NCI-H510A (cell line): ENCODE measurements at places on chromosomes 13 and 19.

- no peak for DNase-seq
These were observed 274.4 kb downstream of the KLF12 start for GRCh38 chr13:73859841-73860240.

DNA sequence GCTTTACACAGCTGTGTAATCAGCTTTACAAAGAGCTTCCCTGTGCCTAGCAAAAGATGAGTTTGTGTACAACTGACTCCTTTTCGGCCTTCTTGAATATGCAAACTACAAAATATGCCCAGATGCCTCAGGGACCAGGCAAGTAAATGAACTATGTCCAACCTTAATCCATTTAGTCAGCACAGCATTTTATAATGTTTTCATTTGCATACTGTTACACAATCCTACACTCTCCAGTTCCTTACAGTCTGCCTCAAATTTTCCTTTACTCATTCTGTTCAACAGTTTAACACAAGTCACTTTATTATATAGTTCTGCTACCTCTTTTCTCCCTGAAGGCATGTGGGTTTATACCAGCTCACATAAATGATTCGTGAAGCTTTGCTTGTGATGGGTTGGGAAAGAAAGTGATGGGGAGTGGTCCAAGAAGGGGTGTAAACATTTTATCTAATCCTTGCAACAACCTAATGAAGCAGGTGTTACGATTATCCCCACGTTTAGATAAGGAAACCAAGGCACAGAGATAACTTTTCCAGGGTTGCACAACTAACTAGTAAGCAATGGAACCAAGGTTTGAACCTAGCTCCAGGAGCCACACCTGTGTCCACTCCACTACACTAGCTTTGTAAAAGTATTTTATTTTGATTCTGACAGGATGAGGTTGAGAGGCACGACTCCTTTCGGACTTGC lies 3.3 kb upstream of the USP12 start:
- no peak for DNase-seq

GRCh38 chr19:7288977-7289376 lies 5.2 kb downstream of the INSR start:
- DNase-seq: no peak

- no peak for DNase-seq
These were observed 1339.4 kb downstream of the EFNB2 start for GRCh38 chr13:105196052-105196451.

- DNase-seq: no peak
These were observed 24.7 kb downstream of the URI1 start for GRCh38 chr19:29966588-29967249.

DNA sequence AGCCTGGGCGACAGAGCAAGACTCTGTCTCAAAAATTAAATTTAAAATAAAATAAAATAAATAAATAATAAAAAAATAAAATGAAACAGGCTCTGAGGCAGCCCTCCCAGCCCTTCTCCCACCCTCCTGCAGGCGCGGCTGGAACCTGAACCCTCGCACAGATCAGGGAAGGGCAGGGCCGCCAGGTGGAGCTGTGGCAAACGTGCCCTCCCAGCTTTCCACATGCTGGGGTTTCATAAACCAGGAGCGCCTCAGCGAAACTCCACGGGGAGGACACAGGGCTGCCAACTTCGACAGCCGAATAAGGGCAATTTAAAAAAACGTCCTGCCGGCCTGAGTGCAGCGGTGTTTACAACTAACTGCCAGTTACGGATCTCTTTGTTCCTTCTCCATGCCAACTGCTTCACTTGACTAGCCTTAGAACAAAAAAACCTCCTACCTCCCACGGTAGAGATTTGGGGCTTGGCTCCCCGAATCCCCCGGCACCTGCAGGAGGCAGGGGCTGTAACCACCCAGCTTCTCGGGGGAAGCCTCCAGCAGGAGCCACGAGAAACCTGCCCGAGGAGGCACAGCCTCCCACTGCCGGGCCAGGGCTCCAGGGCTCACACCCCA lies 15.9 kb downstream of the ZNF787 start:
- peak; percentile 31 for DNase-seq

GRCh38 chr19:32339988-32340874 lies 5.2 kb upstream of the ZNF507 start:
- DNase-seq: peak; percentile 7

GRCh38 chr13:45915686-45916439 lies 64.3 kb upstream of the SIAH3 start:
- no peak for DNase-seq

- DNase-seq: no peak
These were observed 9.2 kb downstream of the TMED1 start for GRCh38 chr19:10826846-10827245.

DNA sequence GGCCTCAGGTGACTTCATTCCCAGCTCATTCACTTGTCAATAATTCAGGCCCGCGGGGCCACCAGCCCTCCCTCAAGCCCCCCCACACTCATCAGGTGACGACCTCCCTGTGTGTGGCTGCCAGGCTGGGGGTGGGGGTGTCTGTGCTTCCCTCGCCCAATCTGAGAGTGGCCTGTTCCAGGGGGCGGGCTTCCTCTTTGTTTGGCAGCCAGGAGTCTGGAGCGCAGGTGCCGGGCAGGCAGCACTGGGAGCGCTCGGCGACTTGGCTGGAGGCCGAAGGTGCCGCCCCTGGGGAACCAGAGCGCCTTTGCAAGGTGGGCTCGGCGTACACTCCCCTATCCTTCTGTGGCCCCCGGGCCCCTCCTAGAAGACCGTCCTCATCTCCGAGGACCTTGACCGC lies 5.4 kb upstream of the ZNF98 start:
- DNase-seq: no peak

GRCh38 chr13:31209172-31209840 lies 9.5 kb downstream of the B3GLCT start:
- DNase-seq: peak; percentile 76

DNA sequence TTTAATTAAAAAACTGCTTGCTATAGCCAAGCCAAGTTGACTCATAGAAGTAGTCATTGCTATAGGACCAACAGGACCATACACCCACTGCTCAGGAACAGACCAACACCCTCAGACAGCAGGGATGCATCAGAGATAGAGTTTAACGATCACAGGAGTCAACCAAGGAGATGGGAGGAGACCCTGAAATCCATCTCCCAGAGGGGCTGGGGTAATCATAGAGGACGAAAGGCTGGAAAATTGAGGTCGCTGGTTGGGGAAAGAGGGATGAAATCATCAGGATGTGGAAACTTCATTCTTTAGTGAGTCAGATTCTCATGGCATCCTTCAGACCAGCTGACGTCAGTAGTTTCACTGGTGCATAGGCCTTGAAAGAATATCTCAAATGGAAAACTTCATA lies 160.4 kb upstream of the GPC6 start:
- DNase-seq: no peak

- no peak for DNase-seq
These were observed 369.4 kb downstream of the LIG4 start for GRCh38 chr13:107845911-107846310.

GRCh38 chr19:48194844-48195830 lies 24.7 kb downstream of the ZSWIM9 start:
- DNase-seq: no peak

DNA sequence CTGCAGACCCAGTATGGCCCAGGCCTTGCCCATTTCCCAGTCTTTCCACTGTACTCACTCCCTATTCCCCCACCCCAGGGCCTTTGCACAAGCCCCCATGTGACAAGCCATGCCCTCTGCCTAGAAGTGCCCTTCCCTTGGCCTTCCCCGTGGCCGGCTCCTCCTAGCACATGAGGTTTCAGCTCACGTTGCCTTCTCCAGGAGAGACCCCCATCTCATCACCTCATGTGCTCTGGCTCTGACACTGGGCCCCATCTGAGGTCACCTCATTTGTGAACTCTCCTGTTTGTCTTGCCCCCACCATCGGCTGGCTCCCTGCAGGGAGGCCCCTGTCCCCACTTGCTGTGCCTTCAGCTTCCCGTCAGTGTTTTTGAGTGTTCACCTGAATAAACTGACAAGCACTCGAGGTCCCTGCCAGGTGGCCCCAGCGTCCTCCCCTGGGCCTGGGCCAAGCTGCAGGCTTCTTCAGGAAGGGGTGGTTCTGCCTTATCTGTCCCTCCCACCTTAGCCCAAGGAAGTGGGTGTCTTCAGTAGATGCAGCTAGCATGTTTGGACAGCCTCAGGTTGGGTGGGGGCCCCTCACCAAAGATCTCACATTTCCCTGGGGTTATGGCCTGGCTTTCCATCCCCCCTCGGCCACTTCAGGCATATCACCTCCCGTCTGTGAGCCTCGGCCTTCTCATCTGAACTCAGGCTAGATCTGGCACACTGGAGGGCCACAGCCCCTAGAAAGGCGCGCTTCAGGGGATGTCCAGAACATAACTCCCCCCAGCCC lies 3.8 kb upstream of the SLC25A42 start:
- peak; percentile 76 for DNase-seq

DNA sequence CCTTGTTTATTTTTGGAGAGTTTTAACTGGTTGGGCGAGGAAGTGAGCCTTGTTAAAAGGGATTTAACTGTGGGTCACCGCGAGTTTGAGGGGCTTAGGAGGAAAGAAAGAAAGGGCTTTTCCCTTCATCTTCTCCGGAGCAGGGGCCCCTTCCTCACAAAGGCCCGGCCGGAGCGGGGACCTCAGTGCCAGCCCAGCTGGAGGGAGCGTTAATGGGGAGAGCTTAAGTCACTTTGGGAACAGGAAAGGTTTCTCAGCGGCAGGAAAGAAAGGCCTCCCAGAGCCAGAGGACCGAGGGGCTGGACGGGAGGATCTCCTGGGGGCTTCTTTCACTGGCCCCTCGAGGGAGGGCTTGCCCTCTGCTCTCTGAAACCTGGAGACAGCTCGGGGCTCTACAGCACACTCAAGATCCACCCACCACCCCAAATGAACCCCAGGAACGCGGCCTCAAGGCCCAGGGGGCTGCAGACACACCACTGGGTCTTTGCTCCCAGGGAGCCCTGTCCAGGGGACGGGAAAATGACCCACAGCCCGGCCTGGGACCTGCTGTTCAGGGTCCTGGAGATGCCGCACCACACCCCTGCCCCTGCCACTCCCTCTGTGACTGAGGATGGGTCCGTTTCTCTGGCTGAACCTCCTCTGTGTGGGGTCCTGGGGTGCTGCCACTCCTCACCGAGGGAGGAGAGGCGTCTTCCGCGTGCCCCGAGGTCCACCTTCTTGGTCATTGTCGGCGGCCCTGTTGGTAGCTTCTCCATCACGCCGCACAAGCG lies 128.3 kb downstream of the URI1 start:
- no peak for DNase-seq

DNA sequence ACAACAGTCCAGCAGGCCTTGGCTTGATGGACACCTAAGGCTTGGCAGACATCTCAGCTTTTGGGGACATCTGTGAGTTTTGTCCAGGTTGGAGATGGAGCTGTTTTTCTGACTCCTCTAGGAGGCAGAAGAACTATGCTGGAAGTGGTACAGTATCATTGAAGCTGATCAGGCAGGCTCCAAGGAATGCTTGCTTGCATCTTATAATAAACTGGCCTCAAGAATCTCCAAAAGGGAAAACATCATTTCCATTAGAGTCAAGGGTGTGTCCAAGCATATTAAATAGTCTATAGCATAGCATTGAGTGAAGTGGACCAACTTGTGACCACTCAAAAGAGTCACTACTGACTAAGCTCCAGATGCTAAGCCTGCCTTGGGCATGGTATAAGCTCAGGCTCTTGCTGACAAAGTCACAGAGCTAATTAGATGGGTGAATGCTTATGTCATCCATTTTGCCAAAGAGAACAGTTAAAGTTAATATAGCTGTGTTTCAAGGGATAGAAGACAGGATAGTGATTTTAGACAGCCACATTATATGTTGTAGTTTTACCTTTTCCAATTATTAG lies 216.0 kb downstream of the DNAJC15 start:
- no peak for DNase-seq

GRCh38 chr13:32940601-32941000 lies 75.6 kb upstream of the KL start:
- no peak for DNase-seq

DNA sequence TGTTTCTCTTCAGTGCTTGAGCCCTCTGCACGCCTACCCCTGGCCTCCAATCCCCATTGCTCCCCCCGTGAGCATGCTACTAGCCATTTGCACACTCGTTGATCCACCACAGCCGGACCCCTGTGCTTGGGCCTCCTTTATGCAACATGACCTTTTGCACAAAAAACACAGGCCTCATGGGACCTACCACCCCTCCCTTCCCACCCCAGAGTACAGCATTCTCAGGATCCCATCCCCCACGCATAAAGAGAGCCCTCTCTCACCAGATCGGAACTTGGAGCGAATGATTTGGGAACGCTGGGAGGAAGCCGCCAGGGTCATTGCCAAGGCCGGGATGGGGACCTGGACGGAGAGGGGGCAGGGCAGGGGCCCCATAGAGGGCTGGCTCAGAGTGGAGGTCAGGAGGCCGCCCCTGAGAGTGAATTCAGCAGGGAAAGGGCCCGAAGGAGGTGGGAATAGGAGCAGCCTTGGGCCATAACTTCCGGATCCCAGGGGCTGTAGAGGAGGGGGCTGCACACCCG lies 754 bp downstream of the MAMSTR start:
- no peak for DNase-seq

GRCh38 chr13:90416938-90417337 lies 930.5 kb upstream of the MIR17HG start:
- DNase-seq: no peak

GRCh38 chr13:25034173-25034572 lies 61.8 kb upstream of the PABPC3 start:
- no peak for DNase-seq

GRCh38 chr13:60035874-60036273 lies 127.9 kb downstream of the DIAPH3 start:
- no peak for DNase-seq

DNA sequence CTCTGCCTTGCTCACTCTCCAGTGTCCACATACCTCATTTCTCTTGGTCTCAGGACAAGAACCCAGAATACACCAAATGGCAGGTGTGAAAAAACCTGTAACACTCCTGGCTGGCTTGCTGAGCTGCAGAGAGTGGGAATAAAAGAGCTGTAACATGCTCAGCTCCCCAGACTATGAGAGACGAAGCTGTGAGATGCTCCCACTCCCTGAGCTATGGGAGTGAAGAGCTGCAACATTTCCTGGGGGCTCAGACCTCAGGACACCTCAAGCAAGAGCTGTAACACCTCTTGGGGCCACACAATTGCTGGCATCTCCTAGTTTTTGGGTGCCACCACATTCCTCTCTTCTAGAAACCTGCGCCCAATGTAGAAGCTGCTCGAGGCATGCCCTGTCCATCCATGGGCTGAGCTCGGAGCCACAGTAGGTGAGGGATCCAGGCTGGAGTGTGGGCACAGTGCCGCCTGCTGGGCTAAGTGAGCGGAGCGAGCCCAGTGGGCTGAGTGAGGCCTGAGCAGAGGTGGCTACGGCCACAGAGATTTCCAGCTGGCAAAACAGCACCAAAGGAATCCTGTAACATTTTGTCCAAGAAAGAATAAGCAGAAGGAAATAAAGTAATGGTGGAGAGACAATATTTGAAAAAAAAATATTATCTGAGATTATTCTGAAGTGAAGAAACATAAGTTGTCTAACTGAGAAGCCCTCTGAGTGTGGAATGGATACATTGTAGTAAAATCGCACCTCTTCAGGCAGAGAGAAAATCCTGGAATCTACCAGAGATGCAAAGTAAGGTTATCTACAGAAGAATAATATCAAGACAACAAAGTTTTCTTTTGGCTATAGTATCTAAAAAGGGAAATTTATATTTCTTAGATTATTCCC lies 186.2 kb upstream of the PCDH9 start:
- no peak for DNase-seq

GRCh38 chr19:41234512-41235168 lies 15.6 kb downstream of the AXL start:
- DNase-seq: no peak
